T-helper 1 cell (primary cell): ENCODE measurements at places on chromosomes 4 and X.

DNA sequence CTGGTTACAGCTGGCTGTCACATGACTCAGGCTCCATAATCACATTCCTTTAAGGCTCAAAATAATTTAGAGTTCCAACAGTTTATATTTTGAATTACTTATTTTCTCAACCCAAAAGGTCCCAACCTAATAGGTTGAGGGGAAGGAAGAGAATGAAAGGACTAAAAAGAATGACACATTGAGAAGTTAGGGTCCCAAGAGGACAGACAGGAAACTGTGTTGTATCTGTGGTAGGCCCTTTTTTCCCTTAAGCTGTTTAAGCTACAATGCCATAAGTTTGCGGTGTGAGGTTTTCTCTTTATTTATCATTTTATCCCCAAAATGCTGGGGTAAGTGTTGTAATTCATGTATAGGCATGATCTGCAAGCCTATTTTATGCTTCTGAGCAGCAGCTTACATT lies 290.2 kb downstream of the ZNF674 start:
- DNase-seq: no peak

- no peak for DNase-seq
Observed at GRCh38 chr4:4542774-4543485, 1.1 kb upstream of the STX18 start.

DNA sequence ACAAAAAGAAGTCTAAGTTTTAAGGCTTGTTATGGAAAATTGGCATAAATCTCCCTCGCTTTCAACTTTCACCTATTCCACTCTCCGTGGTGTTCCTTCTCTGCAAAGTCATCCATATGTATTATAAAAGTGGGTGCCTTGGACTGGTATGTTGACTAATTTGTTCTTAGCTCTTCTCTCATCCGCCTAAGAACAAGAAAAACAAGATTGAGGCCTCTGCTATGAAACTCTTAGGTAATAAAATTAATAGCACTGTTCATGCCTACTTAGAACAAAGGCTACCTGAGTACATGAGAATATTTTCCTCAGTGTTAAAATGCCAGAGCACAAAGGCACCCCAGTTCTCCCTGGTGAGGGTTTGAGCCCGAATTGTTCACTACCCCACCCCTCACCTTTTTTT lies 1.3 kb downstream of the CNGA1 start:
- DNase-seq: no peak

GRCh38 chr4:168885400-168885799 lies 124.7 kb downstream of the CBR4 start:
- no peak for DNase-seq

- DNase-seq: no peak
Observed at GRCh38 chrX:141935645-141936044, 32.0 kb downstream of the MAGEC1 start.

DNA sequence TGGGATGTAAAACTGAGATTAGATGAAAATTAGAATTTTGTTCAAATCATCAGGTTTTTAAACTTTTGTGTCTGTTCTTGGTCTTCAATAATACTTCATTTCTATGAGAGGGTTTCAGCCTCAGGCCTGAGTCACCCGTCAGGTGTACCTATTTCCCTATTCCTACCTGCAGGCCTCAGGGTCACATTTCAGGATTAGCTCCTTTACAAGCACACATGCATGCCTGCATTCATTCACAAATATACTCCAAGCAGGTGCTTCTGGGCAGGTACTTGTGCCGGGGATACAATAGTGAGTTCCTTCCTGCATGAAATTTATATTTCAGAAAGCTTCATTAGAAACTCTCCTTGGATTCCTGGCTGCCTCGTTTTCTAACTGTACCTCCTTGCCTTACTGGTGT lies 114.9 kb downstream of the SHISA3 start:
- no peak for DNase-seq

- DNase-seq: no peak
Observed at GRCh38 chr4:122705009-122705408, 27.5 kb upstream of the BBS12 start.

- DNase-seq: no peak
Observed at GRCh38 chr4:109967798-109968520, 55.3 kb downstream of the EGF start.

- no peak for DNase-seq
Observed at GRCh38 chrX:120999413-120999812, 13.9 kb upstream of the CT47A1 start.

DNA sequence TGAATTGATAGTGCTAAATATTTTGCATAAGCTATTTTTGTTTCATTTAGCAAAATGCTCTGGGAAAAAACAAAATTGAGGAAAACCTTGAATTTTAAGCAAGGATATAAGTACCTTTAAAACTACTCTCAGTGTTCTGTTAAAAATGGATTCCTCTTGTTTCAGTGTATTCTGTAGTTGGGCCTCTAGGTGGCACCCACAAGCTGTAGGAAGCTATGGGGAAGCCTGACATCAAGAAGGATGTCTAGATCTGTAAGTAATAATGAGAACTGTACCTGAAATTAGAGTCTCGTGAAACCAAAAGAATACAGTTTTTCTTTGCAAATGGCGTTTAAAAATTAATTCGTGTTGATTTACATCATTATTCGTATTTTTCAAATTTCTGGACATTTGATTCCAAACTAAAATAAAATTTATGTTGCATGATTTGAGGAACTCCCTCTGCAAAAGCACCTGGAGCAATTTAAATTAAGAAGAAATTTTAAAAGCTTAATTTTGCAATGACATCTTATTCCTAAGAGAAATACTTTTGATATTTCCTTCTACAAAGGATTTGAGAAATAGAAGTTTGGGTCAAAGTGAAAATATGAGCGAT lies 51.2 kb downstream of the TMPRSS11E start:
- DNase-seq: peak; percentile 39

DNA sequence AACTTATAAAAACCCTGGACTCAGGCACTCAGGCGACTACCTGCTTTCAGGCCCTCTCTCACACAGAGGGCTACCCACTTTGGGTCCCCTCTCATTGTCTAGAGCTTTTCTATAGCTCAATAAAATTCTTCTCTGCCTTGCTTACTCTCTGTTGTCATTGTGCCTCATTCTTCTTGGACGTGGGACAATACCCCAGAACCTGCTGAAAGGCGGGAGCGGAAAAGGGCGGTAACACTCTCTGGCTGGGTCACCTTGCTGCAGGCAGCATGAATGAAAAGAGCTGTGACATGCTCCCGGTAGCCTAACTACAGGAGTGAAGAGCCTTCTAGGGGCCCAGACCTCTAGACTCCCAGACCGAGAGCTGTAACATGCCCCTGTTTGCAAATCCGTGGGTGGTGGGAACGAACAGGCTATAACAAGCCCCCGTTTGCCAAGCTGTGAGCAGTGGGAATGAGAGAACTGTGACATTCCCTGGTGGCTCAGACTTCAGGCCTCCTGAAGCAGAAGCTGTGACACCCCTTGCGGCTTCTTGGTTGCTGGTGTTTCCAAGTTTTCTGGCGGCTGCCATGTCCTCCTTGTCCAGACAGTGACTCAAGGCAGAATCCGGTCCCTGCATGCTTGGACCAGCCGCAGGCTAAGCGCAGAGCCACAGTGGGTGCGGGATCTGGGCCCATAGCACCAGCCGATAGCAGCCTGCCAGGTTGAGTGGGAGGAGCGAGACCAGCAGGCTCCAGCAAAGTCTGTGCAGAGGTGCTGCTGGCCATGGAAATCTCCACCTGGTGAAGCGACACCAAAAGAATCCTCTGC lies 684.6 kb downstream of the ARAP2 start:
- no peak for DNase-seq

GRCh38 chr4:115315182-115315581 lies 201.8 kb upstream of the NDST4 start:
- no peak for DNase-seq

- DNase-seq: no peak
Observed at GRCh38 chrX:14802943-14803710, 69.7 kb downstream of the FANCB start.

DNA sequence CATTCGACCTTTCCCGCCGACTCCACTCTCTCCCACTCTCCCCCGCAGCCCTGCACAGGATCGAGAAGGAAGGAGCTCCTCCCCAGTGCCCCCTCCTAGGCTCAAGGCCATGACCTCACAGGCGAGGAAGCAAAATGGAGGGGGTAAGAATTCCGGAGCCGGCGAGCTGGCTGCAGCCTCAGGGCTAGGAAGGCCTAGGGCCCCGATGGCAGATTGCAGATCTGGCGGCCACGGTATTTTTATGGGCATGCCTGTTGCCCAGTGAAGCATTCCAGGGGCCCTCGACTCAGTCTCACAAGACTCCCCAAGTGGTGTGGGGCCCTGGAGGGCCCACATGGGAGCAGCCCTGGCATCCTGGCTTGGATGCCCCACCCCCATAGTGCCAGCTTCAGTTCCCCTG lies 942 bp upstream of the L1CAM start:
- DNase-seq: no peak

- no peak for DNase-seq
Observed at GRCh38 chr4:112714922-112715901, 78.3 kb downstream of the LARP7 start.

GRCh38 chrX:133609166-133609565 lies 193.9 kb upstream of the GPC4 start:
- no peak for DNase-seq

GRCh38 chr4:186806679-186807421 lies 83.2 kb upstream of the FAT1 start:
- DNase-seq: no peak

- DNase-seq: no peak
Observed at GRCh38 chr4:959338-960139, 13.8 kb downstream of the DGKQ start.

DNA sequence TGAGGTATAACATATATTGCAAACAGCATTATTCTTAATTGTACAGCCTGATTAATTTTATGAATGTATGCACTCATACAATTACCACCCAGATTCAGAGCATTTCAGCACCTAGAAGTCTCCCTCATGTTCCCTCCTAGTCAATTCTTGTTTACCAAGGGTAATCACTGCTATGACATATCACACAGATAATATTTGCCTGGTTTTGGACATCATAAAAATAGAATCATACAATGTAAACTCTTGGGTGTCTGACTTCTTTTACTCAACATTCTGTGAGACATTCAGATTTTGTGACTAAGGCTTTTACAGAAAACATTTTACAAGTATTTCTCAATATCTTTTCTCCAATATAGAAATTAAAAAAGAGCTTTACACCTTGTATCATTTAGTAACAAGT lies 66.9 kb downstream of the PTPN13 start:
- no peak for DNase-seq

GRCh38 chr4:164847016-164847415 lies 30.0 kb upstream of the APELA start:
- DNase-seq: no peak

DNA sequence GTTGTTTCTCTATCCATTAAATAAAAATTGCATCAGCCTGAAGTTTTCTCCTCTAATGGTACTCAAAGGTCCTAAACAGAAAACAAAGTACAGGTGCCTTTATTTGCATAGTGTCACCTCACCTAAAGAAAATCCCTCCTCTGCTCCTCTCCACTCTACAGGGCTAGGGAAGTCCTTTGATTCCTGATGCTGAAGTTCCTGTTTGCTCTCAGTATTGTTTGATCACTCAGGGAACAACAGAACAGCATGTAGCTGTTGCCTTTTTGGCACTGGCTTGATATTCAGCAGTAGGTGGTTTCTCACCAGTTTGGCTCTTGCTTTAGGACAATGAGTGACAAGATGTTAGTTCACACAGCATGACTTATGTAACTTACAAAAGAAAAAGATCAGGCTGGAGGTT lies 156.2 kb upstream of the SLC7A11 start:
- DNase-seq: no peak

DNA sequence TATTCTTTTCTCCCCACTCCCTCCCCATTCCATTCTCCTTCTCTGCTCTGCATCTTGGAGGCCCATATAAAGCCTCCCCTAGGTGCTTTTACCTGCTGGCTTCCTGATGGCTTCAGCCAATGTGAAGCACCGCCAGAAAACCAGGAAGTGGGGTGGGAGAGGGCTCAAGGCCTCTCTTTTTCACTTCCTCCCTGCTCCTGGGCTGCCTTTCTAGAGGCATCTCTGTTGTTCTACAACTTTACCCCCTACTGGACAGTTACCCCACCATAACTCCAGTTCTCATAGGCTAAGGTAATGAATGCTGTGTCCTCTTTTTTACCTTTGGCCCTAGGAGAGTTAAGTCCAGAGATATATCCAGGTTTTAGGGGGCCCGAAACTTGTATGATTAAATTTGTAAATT lies 62.4 kb upstream of the PPARGC1A start:
- DNase-seq: no peak

DNA sequence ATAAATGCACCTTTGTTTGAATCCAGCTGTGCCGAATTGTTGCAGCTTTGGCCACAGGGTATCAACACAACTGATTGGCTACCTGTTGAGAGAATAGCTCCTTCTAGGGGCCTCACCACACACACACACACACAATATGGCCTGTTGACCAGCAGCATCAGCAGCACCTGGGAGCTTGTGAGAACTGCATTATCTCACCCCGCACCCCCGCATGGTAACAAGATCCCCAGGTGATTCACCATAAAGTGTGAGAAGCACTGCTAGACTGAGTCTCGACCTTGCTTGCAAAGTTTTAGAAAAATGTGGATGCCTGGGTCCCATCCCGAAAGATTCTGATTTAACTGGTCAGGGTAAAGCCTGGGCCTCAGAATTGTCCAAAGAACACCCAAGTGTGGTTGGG lies 176.9 kb upstream of the PRPS2 start:
- no peak for DNase-seq

DNA sequence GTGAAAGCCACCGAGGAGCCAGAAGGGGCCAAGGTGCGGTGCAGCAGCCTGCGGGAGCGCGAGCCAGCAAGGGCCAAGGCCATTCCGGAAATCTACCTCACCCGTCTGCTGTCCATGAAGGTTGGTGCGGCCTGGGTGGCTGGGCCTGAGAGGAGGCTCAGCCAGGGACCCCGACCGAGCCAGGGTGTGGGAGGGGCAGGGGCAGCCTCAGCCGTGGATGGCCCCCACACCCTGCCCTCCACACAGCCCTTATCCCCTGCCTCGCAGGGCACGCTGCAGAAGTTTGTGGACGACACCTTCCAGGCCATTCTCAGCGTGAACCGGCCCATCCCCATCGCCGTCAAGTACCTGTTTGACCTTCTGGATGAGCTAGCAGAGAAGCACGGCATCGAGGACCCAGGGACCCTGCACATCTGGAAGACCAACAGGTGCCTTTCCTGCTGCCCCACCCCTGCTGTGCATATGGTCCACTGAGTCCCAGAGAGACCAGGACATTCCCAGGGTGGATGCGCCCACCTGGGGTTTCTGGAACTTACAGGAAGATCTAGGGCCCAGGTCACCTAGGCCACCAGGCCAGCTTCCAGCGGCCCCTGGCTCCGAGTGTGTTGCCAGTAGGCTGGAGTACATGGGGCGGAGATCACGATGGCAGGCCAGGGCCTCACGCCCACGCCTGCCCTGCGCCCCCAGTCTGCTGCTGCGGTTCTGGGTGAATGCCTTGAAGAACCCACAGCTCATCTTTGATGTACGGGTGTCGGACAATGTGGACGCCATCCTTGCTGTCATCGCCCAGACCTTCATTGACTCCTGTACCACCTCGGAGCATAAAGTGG lies 3.4 kb upstream of the SRPK3 start:
- no peak for DNase-seq

DNA sequence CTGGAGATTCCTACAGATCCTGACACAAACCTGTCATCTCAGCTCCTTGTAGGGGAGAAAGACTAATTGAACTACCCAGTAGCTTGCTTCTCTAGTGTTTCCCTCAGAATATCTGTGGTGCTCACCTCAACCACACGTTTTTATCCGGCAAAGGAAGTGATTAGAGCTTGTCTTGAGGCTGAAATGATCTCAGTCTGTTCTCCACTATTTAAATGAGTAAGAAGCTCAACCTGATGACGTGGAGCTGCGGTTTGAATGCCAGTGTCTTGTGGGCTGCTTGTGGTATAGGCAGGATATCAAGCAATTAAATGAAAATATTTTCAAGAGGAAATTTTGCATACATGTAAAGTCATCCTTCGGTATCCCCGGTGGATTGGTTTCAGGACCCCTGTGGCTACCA lies 270.2 kb downstream of the TLL1 start:
- no peak for DNase-seq
